ENCODE measurements at places on chromosomes 12 and 14.

DNA sequence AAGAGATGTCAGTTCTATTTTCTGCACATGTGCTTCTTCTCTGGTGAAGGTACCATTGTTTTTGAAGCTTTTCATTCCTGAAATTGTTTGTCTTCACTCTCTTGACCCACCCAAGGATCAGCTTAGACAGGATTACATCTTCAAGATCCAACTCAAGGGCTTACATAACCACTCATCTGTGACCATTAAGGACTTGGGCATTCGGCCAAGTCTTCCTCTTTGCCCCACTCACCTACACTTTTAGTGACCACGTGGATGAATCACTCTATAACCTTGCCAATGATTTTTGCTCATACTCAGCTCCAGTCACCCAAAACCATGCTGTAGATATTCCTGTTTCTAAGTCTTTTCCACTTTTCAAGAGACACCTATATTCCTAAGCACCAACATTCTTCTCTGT, 36.5 kb upstream of the SSTR1 start:
- peak; percentile 9 for DNase-seq

DNA sequence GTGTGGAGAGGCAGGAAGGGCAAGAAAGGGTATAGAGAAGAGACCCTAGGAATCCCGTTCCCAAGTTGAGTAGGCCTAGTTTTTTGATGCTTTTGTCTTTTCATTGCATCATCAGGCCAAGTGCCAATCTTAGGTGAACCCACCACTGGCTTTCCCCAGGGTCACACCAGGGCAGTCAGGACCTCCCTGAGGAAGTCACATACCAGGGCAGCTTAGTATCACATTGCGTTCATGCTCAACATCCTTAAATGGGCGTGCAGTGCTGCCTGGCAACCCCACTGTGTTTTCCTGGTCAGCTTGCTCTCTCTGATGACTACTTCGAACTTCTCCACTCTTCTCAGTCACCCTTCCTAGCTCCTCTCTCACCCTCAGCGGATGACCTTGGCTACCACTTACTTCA, 9.0 kb downstream of the ASIC1 start:
- DNase-seq, result peak; percentile 72

DNA sequence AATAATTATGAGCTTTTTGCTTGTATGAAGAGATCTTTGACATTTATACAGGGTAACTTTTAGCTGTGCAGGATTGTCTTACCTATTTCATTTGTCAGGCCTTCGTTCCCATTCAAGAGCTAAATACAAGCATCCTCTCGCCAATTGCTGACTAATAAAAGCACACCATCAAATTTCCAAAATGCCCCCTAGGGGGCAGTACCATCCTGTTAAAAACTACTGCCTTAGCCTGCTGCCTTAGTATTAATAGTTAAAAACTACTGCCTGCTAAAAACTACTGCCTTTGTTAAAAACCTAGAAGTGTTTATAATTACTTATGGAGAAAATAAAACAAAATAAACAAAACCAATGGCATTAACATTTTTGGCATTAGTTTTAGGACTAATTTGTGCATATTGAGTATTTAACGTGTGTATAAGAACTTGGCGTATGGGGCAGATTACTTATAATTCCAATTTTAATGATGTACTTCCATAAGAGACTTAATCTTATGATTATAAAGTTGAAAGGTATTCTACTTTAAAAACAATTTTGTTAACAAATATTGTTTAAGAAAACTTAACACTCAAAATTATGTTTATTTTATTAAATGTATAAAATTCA, 3.0 kb upstream of the IFI27L2 start:
- peak; percentile 71 for DNase-seq

- DNase-seq, result peak; percentile 41
Measured at GRCh38 chr14:91258011-91258618, 13.6 kb upstream of the GPR68 start.
